ENCODE measurements at places on chromosomes 1 and 21.

- no peak for DNase-seq
Observed at GRCh38 chr21:46286648-46287002, 483 bp downstream of the YBEY start.

GRCh38 chr1:178086294-178086693 lies 7.6 kb upstream of the RASAL2 start:
- DNase-seq = no peak

- no peak for DNase-seq
Observed at GRCh38 chr1:5526822-5527551, 465.2 kb downstream of the NPHP4 start.

- peak; percentile 39 for DNase-seq
Observed at GRCh38 chr1:118949315-118949714, 38.8 kb downstream of the TBX15 start.

GRCh38 chr1:154741741-154742495 lies 128.2 kb downstream of the KCNN3 start:
- no peak for DNase-seq

GRCh38 chr1:55057956-55058298 lies 18.6 kb downstream of the PCSK9 start:
- DNase-seq = no peak

GRCh38 chr1:116763116-116763786 lies 9.0 kb downstream of the CD2 start:
- DNase-seq = peak; percentile 75

DNA sequence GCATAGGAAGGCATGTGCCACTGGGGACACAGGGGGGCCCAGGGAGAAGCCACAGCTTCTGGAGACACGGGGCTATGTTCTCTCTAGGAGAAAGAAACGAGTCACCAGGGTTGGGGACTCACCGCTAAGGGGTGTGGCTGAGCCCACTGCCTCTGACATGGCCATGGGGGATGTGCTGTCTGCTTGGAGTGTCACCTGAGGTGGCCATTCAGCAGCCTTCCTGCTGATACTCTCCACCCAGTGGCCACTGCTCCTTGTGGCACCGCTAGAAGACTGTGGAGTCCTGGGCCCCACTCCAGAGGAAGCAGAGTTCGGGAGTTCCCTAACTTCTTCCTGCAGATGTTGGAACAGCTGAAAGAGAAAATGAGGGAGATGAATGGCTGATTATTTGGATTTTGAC lies 91.2 kb upstream of the SLC45A1 start:
- no peak for DNase-seq

DNA sequence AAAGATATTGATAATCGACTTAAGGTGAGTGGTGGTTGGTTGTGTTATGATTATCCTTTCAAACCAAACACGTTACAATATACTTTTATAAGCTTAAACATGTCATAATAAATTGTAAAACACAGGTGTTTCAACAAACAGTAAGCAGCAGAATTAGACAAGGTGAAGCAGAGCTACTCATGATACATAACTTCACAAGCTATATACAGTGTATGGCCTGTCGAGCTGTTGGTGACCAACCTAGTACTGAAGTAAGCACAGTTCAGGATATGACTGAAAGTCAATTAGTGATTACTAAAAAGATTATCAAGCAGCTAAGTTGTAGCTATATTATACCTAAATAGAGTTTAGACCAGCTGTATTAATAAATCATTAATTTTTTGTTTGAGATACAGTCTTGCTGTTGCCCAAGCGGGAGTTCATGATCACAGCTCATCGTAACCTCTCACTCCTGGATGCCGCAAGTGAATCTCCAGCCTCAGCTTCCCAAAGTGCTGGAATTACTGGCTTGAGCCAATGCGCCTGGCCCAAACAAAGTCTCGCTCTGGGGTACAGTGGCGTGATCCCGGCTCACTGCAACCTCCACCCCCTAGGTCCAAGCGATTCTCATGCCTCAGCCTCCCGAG lies 148.1 kb downstream of the EIF4G3 start:
- DNase-seq = no peak

DNA sequence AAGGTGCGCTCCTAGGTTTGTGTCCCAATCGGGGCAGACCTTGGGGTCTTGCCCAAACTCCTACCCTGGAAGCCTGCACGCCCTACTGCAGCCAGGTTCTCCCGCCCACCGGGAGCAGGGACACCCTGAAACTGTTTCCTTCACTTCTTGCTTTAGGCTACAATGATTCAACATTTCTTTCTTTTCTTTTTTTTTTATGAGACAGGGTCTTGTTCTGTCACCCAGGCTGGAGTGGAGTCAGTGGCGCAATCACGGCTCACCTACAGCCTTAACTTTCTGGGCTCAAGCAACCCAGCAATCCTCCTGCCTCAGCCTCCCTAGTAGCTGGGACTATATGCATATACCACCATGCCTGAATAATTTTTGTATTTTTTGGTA lies 75.8 kb downstream of the ITPKB start:
- no peak for DNase-seq

GRCh38 chr1:210233495-210234328 lies 1.1 kb downstream of the SERTAD4 start:
- DNase-seq = peak; percentile 83

DNA sequence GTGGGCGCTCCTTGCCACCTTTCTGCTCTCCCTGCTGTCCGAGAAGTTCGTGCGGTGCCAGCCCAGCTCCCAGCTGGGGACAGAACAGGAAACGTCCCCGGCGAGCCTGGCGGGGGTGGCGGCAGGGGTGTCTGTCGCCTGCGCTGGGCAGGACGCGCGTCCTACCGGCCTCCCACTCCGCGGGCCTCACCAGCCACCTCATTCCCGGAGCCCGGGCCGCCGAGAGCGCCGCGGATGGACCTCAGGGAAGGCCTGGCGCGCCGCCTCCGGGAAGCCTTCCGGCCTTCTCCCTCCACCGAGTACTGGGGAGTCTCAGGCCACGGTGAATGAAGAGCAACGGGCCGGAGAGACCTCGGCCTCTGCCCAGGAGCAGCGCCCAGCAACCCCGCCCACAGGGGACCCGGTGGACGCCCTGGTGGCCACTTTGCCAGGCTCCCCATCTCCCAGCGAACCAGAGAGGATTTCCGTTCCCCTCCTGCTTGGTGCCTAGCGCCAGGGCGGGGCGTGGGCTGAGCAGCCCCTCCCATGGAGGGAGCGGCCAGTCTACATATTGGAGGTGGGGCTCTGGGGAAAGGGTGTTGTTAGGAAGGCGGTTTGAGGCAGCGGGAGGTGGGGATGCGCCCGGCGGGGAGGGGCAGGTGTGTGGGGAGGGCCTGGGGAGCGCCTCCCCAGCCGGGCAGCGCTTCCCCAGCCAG lies 9.5 kb upstream of the TNFRSF14 start:
- peak; percentile 70 for DNase-seq

- no peak for DNase-seq
Observed at GRCh38 chr21:42261829-42262200, 42.9 kb downstream of the ABCG1 start.

GRCh38 chr21:45994759-45995685 lies 13.5 kb downstream of the COL6A1 start:
- DNase-seq = no peak

DNA sequence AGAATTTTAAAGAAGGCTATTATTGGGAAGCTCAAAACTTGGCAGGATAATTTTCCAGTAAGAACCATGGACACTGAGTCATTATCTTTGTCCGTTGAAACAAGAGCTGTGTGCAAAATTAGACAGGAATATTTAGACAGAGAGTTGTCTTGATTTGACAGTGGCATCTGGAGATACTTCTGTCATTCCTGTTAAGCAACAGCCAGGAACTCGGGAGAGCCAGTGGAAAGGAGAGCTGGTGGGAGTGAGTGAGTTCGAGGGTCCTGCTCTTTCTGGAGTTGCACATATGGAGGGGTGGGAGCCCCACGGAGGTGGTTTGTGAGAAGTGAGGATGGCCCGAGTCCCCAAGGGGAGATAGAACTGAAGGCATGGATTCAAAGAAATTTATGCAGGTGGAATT lies 3.1 kb downstream of the COQ8A start:
- DNase-seq = no peak

DNA sequence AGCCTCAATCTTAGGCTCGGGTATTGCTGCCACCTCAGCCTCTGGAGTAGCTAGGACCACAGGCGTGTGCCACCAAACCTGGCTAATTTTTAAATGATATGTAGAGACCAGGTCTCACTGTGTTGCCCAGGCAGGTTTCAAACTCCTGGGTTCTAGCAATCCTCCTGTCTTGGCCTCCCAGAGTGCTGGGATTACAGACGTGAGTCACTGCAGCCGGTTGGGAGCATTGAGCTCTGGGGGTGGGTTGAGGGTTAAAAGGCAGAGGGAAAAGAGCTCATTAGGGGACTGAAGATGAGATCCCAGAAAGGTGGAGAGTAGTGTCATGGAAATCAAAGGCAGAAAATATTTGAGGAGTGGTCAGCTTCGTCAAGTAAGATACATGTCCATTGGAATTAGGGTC lies 7.1 kb downstream of the RAD54L start:
- no peak for DNase-seq

DNA sequence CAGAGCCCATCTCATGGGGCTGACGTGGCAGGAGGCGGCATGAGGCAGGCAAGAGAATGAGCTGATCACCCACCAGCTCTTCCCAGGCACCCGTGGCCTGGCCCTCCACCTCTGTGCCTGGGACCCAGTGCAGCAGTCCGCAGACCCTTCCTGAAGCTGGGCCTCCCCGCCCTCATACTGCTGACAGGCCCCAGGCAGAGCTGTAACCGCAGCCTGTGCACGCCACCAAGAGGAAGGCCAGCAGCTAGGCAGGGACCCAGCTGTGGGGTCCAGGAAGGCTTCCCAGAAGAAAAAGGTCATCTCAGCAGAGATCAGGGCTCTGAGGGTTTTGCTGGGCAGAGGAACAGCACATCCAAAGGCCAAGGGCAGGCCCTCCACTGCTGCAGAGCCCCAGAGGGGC lies 9.8 kb upstream of the MTFR1L start:
- DNase-seq = no peak

- peak; percentile 85 for DNase-seq
Observed at GRCh38 chr1:8047686-8048445, 21.8 kb upstream of the ERRFI1 start.

DNA sequence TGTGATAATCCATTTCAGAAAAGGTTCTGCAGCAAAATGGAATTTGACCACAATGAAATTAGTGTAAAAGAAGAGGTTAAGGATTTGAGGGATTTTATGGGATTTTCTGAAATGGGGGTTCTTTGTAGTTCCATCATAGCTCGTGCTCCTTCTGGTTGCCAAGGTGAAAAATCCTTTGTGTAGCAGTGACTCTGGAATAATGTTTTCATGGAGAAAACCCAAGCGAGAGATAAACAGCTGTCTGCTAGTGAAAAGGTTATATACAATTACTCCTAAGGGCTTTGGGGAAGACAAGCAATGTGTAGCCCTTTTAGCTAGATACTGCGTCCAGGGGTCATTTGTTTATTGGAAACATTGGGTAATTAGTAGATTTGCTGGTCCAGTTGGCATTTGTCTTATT lies 453.2 kb upstream of the DEPDC1 start:
- DNase-seq = no peak

DNA sequence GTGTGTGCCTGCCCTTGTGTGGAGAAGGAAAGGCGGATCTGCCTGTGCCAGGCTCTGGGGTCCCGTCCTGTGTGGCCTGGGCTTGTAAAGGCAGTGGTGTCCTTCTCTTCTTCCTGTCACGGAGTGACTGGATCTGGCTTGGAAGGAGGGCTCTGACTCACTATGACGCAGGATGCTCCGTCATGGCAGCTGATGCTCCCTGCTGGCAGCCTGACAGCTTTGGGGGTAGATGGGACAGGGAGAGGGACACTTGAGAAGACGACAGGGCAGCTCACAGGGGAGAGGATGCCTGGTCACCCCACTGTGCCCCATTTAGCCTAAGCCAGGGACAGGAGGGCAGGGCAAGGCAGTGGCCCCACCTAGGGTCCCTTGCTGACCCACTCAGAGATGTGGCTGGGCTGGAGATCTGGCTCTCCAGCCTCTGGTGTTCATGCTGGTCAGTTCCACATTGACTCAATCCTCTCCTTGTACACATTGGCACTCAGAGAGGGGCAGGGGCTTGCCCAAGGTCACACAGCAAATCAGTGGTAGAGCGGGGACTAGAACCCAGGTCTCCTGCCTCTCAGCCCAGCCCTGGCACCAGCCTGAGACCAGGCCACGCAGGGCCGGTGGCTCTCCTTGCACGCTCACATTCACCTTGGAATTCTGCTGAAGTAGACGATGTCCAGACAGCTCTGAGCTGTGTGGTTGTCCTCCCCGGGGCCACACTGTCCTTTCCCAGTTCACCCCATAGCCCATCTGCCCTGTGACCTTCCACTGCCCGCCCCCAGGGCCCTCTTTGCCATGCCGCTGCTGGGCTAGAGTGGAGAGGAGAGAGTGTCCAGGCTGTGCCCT lies 2.8 kb upstream of the FAM131C start:
- peak; percentile 89 for DNase-seq

GRCh38 chr1:5810553-5811270 lies 181.5 kb downstream of the NPHP4 start:
- no peak for DNase-seq

GRCh38 chr1:60731321-60731720 lies 351.0 kb upstream of the NFIA start:
- no peak for DNase-seq

DNA sequence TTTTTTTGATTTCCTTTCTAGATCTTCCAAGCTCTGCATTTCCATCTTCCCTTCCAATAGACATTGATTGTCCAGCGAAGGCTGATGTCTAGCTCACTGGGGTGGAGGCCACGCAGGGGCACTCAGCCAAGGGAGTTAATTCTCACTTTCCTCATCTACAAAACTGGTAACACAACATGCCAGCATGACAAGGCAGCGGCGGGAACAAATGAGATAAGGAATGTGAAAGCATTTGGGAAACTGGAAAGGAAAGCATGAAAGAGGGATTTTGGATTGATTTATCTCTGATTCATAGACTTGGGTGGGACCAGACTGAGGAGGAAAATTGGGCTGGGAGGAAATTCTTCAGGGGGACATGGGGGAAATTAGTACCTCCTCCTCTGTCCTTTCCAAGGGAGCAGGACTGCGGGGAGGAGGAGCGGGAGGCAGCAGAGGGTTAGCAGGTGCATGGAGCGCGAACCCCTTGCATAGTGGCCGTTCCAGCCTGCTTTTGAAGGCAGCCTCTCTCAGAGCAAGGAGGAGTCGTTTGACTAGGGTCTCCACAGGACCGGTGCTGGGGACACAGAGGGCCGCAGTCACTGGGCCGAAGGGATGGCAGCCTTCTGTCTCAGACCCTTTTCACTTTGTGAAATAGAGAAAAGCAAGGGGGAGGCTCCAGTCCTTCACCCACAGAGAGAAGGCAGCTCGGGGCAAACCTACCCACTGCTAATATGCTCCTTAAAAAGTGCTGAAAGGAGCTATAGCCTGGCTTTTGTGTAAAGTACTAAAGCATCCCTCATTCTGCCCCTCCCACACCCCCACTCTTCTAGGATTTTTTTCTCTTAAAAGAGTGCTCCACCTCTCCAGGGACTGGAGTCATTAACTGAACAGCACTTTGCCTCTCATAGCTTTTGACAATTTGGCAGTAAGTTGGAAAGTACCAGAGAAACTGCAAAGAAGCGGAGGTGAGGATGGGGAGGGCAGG lies 89.2 kb downstream of the PLXNA2 start:
- DNase-seq = no peak

GRCh38 chr1:12617511-12617900 lies 504 bp downstream of the DHRS3 start:
- no peak for DNase-seq
